ENCODE measurements at places on chromosomes 6 and 20.
A peak's percentile ranks its signal among the peaks of the same experiment; 100 is the strongest.

DNA sequence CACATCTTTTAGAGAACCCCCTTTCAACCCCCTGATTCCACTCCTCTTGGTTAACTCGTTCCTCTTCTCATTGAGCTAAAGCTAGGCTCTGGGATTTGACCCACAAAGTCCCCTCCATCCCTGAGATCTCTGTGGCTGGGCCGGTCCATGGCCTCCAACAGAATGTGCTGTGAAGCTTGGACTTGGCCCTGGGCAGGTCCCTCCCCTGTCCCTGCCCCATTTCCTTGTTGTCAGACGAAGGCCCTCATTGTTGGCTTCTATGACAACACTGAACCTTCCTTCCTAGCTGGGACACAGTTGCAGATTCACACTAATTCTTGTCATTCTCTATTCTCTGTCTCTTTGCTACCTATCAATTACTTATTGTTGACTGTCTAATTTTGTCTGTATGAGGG lies 156.1 kb downstream of the SYCP2 start:
- no peak for DNase-seq

DNA sequence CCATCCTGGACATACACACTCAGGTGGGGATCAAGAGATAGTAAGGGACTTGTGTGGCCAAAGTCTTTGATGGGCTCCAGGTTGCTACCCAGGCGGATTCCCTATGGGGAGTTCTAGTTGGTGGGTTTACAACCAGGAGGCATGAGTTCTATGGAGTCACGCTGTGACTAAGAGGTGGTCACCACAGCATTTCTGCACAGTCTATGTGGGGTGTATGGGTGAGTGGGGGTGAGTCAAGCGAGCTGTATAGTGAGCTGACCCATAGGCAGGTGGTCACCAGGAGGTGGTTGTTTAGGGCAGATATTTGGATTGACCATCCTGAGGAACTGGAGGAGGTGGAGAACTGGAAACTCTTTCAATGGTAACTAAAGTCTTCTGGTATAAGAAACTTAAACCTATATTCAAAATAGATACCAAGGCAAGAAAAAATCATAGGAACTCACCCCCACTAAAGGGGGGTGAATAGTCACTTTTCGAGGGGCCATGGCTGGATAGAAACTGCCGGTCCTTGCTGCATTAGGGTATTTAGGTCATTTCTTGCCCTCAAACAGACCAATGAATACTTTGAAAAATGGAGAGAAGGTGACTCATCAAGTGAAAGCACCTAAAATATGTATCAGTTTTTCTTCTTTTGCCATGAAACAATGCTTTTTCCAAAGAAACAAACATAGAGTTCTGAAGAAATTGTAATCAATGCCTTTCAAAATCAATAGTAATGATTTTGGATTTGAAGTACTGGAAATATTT lies 84.3 kb upstream of the NRN1 start:
- DNase-seq, result no peak

DNA sequence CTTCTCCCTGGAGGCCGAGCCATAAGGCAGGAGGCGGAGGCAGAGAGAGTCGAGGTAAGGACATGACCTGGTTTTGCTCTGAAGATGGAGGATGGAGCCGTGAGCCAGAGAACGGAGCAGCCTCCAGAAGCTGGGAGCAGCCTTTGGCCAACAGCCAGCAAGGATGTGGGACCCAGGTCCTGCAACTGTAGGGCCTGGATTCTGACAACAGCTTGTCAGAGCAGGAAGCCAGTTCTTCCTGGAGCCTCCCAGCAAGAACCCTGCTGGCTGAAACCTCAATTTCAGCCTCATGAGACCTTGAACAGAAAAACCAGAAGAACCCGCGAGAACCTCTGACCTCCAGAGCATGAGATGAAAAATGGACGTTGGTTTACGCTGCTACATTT lies 13.4 kb upstream of the MRGBP start:
- peak; percentile 44 for DNase-seq

GRCh38 chr20:36591854-36592641 lies 13.5 kb upstream of the RAB5IF start:
- DNase-seq, result no peak

DNA sequence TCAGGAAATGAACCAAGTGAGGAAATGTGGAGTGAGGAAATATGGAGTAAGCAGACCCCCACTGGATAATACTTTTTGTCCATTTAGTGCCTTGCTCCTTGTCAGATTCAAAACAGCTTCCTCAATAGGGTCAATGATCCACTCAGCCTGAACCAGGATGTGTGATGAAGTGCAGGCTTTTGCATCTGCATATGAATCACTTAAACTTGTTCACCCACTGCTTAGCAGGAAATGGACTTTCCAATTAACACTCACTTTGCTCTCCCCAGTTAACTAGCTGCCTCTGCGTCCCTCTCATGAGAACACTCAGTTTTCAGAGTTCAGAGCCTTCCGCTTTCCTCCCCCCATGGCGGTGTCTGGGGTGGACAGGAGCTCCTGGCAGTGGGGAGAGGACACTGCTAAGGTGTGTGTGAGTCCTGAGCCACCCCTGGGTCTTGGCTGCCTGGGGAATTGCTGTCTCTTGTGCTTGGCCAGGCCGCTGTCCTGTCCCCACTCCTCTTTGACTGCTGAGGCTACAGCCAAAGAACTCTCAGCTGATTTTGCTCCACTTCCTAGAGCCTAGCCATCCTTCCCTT lies 621.8 kb downstream of the CDH26 start:
- no peak for DNase-seq

GRCh38 chr6:8819446-8819845 lies 384.1 kb upstream of the SLC35B3 start:
- no peak for DNase-seq

GRCh38 chr6:31775184-31775583 lies 1.9 kb downstream of the VWA7 start:
- peak; percentile 42 for DNase-seq

DNA sequence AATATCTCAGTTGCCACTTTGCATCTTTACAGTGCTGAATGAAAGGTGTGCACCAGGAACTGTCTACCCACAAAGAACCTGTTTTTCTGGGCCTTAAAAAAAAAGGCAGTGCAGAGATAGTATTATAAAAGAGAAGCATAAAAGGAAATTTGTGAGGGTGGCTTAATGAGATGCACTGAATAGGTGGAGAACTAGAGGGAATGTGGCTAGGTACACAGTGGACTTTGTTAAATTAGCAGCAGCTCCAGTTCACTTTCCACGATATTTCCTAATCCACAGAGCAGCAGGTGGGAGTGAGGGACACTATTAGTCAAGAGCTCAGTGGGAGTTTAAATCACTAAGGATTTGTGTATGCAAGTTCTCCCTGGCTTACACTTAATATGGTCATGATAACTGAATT lies 38.8 kb downstream of the MAP7 start:
- no peak for DNase-seq

- no peak for DNase-seq
Measured at GRCh38 chr6:166664135-166664534, 37.1 kb upstream of the RPS6KA2 start.

GRCh38 chr20:10504994-10505730 lies 70.1 kb downstream of the SLX4IP start:
- no peak for DNase-seq

DNA sequence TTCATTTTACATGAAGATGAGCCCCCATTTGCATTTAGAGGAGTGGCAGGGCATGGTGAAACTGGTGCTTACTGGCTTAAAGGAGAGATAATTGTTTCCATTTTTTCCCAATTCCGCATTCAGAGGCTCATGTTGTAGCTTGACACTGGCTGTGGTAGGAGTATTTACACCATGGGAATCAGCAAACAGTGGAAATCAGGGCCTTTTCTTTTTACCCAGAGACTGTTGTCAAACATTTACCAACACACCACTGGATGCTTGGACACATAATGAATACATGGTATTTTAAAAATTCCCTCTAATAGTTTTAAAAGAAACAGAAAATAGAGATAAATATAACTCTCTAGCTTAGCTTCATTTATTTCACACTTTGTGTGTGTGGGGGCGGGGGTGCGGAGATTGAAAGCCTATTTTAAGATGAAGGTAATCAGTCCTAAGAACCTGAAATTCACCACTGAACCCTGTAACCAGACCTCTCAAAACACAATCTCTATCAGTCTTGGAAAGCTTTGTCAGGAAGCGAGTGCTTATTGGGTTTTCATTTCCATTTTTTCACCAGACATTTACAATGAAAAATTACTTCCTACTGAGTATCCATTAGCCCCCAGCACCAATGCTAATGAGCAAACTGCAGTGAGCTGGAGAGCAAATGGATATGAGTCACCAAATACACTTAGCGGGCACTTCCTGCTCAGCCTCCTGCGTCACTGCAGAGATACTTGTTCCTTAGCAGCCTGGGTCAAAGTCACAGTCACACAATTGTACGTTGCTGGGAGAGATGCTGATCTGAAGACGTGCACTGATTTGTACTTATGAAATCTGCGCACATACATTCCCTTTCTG lies 532.0 kb downstream of the BCKDHB start:
- DNase-seq, result no peak
